ENCODE measurements at places on chromosomes 5 and 9.
A peak's percentile ranks its signal among the peaks of the same experiment; 100 is the strongest.

DNA sequence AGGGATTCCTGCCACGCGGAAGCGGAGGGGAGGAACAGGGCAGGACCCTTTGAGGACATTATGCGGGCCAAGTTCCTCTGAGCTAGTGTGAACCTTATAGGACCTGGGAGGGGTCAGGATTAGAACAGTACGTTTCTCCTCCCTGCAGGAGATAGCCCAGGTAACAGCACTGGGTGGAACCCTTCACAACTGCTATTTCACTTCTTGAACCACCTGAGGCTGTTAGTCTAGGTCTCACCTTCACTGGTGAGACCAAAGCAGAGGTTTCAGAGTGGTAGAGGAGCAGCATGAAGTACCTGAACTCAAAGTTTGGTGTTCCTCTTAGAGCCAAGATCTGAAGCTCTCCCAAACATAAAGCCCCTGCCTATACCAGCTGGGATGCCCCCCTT is 832 bp downstream of the EIF4EBP3 start:
- DNase-seq = no peak

GRCh38 chr5:151357097-151357496 is 9.7 kb upstream of the SLC36A2 start:
- no peak for DNase-seq

DNA sequence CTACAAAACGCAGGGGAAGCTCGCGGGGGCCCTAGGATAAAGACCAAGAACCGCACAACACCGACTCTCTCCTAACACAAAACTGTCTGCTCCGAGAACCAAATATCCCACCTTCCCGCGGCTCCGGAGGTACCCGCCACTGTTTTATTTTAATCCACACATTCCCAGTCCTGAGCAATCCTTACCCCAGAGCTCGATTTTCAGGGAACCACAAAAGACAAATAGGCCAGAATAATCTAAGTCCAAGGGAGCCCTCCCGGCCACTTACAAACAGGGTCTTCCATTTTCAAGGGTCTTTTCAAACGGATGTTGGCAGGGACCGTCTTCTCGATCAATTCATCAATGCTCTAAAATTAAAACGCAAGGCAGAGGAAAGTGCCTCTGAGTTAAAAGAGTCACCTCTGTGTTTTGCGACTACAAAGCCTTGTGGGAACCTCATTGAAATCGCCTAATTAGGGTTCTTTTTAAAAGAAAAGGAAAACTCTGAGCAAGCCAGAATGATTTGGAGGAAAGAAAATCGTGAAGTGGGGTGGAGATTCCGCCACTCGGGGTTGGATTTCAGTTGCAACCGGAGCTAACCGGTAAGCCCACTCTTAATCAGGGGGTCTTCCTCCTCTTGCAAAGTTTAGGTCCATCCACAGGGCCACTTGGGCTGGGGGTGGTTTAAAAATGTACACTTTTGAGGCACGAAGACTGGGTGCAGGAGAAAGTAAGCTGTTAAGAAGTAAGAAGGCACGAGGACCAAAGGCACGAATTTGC is 1.0 kb downstream of the GLDC start:
- no peak for DNase-seq

- no peak for DNase-seq
Measured at GRCh38 chr9:108281696-108282095, 574.1 kb downstream of the ACTL7B start.

DNA sequence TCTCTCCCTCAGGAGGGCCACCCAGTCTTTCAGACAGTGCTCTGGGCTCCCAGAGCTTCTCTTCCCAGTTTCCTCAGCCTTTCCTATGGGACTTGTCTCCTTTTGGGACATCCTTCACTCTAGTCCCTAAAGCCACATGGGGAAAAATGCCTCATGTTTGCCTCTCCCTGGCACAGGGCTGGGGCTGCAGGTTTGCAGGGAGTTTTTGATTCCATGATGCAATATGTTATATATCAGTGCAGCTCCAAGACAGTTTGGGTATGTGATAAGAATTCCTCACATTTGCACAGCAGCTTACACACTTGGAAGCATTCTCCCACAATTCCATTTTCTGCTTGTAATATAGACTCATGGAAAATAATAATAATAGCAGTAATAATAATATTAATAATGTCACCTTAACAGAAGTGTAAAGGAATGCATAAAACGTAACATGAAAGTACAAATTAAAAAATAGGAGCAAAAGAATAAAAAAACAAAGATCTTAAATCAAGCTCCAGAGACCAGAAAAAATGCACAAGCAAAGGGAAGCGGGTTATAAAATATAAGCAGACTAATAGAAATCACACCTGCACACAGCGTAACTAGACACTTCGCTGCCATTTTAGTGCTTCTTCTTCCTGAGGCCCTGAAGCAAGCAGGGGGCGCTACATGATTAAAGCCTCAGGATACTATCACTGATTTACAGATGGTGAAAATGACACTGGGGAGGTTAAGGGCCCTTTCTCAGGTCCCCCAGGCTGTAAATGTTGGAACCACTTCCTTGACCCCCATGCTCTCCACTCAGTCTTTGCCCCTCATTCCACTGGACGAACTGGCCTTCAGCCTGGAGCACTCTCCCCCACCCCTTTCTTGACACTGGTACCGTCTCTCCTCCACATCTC is 70.0 kb upstream of the IL17B start:
- no peak for DNase-seq

DNA sequence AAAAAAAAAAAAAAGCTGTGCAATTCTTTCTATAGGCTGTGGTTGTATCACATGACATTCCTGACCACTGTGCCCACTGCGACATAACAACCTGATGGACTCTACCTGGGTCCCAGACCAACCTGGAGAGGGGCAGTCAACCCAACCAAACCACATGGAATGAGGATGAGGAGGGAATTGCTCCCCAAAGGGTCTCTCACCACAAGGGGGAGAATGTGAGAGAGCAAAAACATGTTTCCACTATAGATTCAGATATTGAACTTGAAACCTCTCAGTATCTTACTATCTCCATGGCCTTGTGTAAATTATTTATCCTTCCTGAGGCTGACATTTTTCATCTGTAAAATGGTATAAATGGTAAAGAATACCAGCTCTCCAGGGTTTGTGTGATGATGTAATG is 66.9 kb upstream of the SV2C start:
- DNase-seq = no peak

DNA sequence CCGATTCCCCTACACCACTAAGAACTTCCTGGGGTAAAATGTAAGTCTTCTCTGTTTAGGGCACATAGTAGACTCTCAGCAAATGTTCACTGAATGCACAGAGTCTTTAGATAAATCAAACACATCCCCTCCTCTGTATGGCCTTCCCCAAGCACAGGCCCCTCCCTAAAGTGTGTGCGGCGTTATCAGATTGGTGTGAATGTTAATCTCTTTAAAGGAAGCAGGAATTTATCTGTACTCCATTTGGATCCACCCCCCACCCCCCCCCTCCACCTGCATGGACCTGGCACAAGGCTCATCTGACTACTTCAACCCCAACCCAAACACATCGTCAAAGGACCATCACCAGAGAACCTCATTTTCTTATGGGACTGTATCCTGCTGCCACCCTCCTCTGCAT is 6.3 kb downstream of the PCDH1 start:
- DNase-seq = no peak

GRCh38 chr5:83654427-83654994 is 66.1 kb downstream of the HAPLN1 start:
- DNase-seq = no peak

- peak; percentile 20 for DNase-seq
Measured at GRCh38 chr5:322281-322941, 897 bp downstream of the AHRR start.

DNA sequence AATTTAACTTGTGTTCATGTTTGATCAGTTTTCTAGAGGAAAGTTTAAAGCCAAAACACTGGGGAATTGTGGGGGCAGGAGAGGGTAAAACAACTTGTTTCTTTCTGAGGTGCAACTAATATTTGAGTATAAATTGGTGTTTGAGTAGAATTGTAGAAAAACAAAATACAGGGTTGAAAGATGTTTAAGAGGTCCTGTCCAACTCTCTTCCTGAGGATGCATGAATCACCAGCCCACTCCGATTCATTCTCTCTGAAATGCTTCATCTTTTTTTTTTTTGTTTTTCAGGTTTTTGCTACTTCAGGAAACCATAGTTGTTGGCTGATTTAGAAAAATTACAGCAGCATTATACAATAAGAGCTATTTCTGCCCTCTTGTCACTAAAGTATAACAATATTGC is 42.4 kb upstream of the TMC1 start:
- no peak for DNase-seq

DNA sequence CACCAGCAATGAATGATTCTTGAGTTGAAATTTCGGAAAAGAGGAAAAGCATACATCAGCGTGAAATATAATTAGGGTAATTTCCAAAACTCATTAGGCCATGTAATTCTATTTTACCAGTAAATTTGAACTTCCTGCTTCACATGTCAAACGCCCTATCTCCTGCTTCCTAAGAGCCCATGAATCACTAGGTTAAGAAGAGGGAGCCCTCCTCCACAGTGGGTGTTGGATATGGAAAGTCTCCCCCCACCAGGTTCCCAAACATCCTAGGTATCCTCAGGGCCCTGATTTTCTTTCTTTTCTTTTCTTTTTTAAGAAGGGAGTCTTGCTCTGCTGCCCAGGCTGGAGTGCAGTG is 115.2 kb downstream of the SUSD1 start:
- DNase-seq = no peak

DNA sequence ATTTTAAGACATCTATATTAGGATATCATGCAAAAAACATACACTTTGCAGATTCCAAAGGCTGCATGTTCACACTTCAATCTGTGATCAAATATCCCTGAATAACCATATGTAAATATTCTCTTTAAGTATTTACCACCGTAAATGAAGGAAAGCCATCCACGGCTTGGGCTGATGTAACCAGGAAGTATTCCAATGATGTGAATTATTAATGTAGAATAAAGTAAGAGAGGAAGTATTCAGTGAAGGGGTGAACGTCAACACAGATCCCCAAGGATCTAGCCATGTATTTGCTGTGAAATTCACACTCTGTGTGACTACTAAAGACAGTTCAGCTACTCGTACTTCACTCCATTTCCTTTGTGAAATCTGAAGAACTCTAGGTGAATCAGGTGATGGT is 75.2 kb downstream of the CDH6 start:
- no peak for DNase-seq

DNA sequence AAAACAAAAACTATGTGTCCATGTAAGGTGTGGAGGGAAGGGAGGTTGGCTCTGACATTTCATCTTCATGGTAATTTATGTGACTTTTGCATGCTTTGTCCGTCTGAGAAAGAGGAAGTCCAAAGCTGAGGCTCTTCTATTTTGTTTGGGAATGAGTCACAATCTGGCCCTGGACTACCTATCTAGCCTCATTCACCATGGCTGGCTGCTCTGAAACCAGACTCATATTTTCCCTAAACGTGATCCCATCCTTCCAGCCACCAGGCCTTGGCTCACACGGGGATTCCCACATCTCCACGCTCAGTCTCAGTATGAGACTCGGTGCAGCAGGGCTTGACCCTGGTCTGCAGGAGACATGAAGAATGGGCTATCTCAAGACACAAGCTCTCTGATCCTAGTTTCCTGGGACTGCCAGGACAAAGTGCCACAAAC is 672.8 kb downstream of the ACTL7B start:
- no peak for DNase-seq

DNA sequence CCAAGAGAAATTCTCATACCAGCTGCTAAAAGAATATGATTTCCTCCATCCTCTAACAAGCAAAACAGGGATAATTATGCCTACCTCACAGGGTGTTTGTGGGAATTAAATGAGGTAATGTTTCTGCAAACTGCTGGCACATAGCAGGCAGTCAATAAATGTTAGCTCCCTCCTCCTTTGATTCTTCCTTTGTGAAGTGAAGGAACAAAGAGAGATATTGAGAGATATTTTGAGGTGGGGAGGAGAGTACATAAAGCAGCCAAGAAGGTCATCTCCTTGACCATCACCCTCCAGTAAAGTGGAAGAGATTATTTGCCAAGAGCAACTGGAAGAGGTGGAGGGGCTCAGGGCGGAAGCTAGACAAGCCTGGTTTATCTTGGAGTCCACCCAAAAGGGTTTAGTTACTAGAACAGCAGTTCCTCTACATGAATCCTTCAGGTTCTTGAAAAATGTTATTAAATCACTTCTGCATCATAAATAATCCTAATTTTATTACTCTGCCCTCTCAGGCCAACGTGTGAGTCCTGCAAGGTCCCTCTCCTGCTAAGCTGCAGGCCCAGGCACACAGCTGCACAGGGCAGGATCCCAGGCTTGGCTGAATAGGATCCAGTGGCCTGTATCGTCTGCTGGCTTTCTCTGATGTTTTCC is 35.0 kb upstream of the TLE1 start:
- peak; percentile 37 for DNase-seq

- DNase-seq = no peak
Measured at GRCh38 chr9:122642226-122642625, 15.2 kb downstream of the OR1B1 start.

- no peak for DNase-seq
Measured at GRCh38 chr9:135108831-135109510, 21.5 kb downstream of the OLFM1 start.

DNA sequence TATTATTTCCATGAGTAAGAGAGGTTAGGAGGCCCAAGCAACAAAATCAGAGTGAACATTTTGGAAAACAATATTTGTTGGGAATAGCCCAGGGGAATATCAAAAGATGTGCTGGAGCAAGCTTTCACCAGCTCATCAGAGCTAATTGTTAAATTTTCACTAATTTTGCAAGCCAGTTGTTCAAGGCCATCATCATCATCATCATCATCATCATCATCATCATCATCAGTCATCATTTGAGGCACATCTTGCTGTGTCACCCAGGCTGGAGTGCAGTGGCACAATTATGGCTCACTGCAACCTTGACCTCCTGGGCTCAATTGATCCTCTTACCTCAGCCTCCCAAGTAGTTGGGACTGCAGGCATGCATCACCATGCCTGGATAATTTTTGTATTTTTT is 350.5 kb upstream of the MEF2C start:
- DNase-seq = no peak

- DNase-seq = peak; percentile 28
Measured at GRCh38 chr9:20620650-20621470, 1.4 kb downstream of the MLLT3 start.

- no peak for DNase-seq
Measured at GRCh38 chr5:104412649-104413240, 850.2 kb upstream of the NUDT12 start.

- DNase-seq = no peak
Measured at GRCh38 chr9:121216271-121216805, 14.7 kb upstream of the RAB14 start.

- no peak for DNase-seq
Measured at GRCh38 chr9:87786423-87786822, 60.5 kb downstream of the CTSL start.

DNA sequence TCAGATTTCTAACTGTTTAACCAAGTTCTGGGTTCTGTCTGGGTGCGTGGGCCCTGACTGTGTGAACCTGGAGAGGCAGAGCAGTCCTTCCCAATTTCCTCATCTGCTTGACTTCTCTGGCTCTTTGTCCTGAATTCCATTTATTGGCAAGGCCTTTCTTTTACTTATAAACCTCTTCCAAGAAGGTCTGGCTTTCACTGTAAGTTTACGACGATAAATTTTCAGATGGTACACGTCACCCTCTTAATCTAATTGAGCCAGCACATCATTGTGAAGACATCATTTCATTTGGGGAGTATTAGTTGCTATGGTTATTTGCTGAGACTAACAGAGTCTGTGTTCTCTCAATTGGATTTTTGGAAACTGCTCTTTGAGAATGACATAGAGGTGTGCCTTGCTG is 92.4 kb downstream of the ARHGAP26 start:
- DNase-seq = no peak
